Aorta (tissue), 5 donors: ENCODE measurements at places on chromosomes 11 and 22.

DNA sequence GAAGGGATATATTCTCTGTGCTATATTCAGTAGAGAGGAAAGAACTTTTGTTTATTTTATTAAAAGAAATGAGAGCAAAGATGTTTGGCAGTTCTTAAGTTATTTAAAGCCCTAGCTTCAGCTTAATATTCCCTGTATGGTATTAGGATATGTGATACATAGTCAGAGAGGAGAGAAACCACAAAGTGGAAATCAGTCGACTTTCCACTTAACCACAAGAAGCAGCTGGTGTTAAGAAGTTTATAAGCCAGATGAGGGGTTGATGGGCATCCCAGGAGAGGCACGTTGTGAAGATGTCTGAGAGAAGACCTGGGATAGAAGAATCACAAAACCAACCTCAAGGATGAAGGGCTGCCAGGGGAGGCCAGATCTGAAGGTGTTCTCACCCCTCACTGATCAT, 23.3 kb upstream of the PHF21B start:
- no peaks in the 10 kb centered on the region for H3K36me3 ChIP-seq
- no peaks in the 10 kb centered on the region for H3K27me3 ChIP-seq
- H3K4me3 ChIP-seq = no peak overlapping the region
- no peak overlapping the region for H3K27ac ChIP-seq
- no peaks in the 10 kb centered on the region for H3K4me1 ChIP-seq

DNA sequence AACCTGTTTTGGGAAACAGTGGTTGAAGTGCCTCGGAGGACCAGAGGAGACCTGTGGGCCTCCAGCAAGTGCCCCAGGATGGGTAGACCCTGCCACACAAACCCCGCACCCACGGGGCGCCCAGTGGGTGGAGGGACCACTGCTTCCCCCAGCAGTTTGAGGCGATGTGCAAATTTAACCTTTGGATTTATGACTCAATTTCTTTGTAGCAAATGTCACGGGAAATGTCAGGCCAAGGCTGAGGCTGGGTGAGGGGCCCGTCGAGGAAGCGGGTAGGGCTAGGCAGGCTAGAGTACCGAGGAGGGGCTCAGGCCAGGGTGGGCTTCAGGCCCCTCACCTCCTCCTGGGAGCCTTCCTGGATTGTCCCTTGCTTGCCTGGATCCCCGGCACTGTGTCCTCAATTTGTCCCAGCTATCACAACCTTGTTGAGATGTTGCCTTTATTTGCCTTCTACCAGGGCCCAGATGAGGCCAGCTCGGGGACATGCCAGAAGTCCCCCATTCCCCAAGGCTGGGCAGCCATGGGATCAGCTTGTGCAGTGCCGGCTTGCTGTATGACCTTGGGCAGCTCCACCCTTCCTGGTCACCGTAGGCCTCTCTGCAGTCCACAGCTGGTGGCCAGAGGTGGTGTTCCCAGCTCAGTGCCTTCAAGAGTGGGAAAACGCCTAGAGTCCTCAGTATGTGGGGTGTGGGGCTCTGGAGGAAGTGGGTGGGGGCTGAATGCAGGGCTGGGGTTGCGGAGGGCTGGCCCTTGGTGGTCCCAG, 39.5 kb upstream of the PRODH start:
- no peak overlapping the region for H3K4me3 ChIP-seq
- H3K4me1 ChIP-seq = no peaks in the 10 kb centered on the region
- DNase-seq = no peak

DNA sequence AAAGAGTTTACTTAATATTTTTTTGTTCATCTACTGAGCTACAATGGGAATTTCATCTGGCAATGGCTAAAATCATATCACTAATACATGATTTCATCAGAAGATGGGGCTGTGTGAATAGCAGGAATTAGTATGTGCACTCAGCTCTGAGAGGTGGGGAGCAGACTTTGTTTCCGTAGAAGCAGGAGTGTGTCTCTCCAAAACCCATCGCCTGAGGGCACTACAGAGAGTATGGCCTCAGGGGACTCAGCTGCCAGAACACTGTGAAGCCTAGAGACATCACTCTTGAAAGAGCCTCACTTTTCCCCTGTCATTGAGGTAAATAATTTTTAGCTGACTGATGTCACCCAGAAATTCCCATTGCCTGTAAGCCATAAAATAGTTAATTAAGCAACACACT, 261.4 kb upstream of the ISX start:
- no peak overlapping the region for H3K27ac ChIP-seq
- H3K4me3 ChIP-seq = no peak overlapping the region

DNA sequence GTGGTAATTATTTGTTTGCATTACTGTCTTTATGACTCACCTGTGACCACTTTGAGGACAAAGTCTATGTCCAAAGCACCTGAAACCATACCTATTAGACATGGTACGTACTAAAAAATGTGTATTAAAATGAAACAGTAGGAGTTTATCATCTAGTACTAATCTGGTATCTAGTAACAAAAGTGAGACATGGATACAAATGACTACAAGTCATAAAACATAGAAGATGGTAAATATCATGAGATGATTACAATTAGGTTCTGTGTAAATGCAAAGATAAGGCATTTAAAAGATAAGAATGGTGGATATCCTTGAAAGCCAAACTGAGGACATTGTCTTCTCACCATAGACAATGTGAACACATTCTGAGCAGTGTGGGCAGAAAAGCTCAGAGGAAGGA, 113.5 kb upstream of the GUCY1A2 start:
- no peaks in the 10 kb centered on the region for H3K4me1 ChIP-seq
- no peaks in the 10 kb centered on the region for H3K27me3 ChIP-seq
- no peak overlapping the region for H3K27ac ChIP-seq
- H3K36me3 ChIP-seq = no peaks in the 10 kb centered on the region
- H3K4me3 ChIP-seq = no peak overlapping the region

GRCh38 chr11:106473089-106473722, 395.7 kb downstream of the AASDHPPT start:
- peaks cover 2% of the 10 kb centered on the region for H3K27me3 ChIP-seq
- H3K36me3 ChIP-seq = no peaks in the 10 kb centered on the region
- no peak for DNase-seq
- no peak overlapping the region for H3K27ac ChIP-seq
- no peak overlapping the region for H3K4me3 ChIP-seq
- no peaks in the 10 kb centered on the region for H3K4me1 ChIP-seq

- no peak overlapping the region for H3K4me3 ChIP-seq
- H3K4me1 ChIP-seq = no peaks in the 10 kb centered on the region
- DNase-seq = no peak
- H3K27ac ChIP-seq = no peak overlapping the region
- H3K36me3 ChIP-seq = no peaks in the 10 kb centered on the region
- no peaks in the 10 kb centered on the region for H3K27me3 ChIP-seq
Measured at GRCh38 chr22:48404801-48405447, 1422.7 kb downstream of the BRD1 start.

GRCh38 chr22:42872821-42873220, 15.7 kb upstream of the ARFGAP3 start:
- no peak overlapping the region for H3K27ac ChIP-seq
- no peaks in the 10 kb centered on the region for H3K4me1 ChIP-seq
- peaks cover 13% of the 10 kb centered on the region for H3K36me3 ChIP-seq

- no peaks in the 10 kb centered on the region for H3K4me1 ChIP-seq
- no peak overlapping the region for H3K27ac ChIP-seq
- no peak overlapping the region for H3K4me3 ChIP-seq
Measured at GRCh38 chr11:4884361-4884760, 2.7 kb downstream of the OR51T1 start.

GRCh38 chr11:29135504-29135903, 881.3 kb downstream of the KCNA4 start:
- H3K27ac ChIP-seq = no peak overlapping the region
- H3K36me3 ChIP-seq = no peaks in the 10 kb centered on the region
- H3K27me3 ChIP-seq = no peaks in the 10 kb centered on the region
- H3K4me3 ChIP-seq = no peak overlapping the region

GRCh38 chr11:77147668-77148321, 19.7 kb downstream of the MYO7A start:
- no peaks in the 10 kb centered on the region for H3K27me3 ChIP-seq
- DNase-seq = no peak
- no peak overlapping the region for H3K4me3 ChIP-seq
- H3K36me3 ChIP-seq = no peaks in the 10 kb centered on the region
- no peak overlapping the region for H3K27ac ChIP-seq
- no peaks in the 10 kb centered on the region for H3K4me1 ChIP-seq

- H3K4me1 ChIP-seq = peaks cover 23% of the 10 kb centered on the region
- H3K4me3 ChIP-seq = no peak overlapping the region
- DNase-seq = no peak
- peak overlapping the region; percentile 36 for H3K27ac ChIP-seq
- H3K36me3 ChIP-seq = peaks cover 4% of the 10 kb centered on the region
- H3K27me3 ChIP-seq = no peaks in the 10 kb centered on the region
Measured at GRCh38 chr11:19917069-19917468, 204.4 kb downstream of the NAV2 start.

DNA sequence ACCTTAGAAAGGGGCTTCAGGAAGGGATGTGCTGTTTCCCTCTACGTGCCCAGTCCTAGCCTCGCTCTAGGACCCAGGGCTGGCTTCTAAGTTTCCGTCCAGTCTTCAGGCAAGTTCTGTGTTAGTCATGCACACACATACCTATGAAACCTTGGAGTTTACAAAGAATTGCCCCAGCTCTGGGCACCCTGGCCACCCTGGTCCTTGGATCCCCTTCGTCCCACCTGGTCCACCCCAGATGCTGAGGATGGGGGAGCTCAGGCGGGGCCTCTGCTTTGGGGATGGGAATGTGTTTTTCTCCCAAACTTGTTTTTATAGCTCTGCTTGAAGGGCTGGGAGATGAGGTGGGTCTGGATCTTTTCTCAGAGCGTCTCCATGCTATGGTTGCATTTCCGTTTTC, 2.2 kb upstream of the TAGLN start:
- H3K4me3 ChIP-seq = no peak overlapping the region
- H3K27ac ChIP-seq = peak overlapping the region; percentile 99
- peak; percentile 41 for DNase-seq
- H3K4me1 ChIP-seq = no peaks in the 10 kb centered on the region
- no peaks in the 10 kb centered on the region for H3K36me3 ChIP-seq

- no peaks in the 10 kb centered on the region for H3K36me3 ChIP-seq
- H3K27ac ChIP-seq = no peak overlapping the region
- H3K4me1 ChIP-seq = no peaks in the 10 kb centered on the region
- H3K27me3 ChIP-seq = no peaks in the 10 kb centered on the region
Measured at GRCh38 chr22:41917375-41917902, 2.6 kb upstream of the SHISA8 start.

GRCh38 chr11:89612096-89612495, 98.0 kb upstream of the TRIM77 start:
- no peaks in the 10 kb centered on the region for H3K36me3 ChIP-seq
- H3K4me3 ChIP-seq = no peak overlapping the region
- H3K27ac ChIP-seq = no peak overlapping the region

DNA sequence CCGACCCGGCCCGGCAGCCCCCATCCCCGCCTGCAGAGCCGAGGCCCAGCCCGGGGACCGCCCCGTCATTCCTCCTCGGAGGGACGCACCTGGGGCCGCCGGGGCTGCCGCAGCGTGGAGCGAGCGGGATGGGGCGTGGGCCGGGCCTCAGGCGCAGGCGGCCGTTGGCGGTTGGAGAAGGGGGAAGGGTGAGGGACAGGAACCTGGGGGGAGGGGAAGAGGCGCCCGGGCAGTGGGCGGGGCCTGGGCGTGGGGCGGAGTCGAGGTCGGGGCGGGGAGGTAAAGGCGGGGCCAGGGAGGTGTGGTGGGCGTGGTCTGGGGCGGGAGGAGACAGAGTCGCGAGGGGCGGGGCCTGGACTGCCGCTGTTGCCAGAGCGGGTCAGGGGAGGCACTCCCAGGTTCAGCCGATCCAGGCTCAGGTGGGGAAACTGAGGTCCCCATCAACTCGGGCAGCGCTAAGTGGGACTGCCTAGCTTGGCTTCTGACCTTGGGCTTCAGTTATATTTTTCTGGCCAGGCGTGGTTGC, at the start of gene TESMIN:
TSS of gene TESMIN (minus strand) at position 190 of the 526 bp plus-strand sequence. CDS start 860 bp downstream, outside the sequence.
- no peaks in the 10 kb centered on the region for H3K36me3 ChIP-seq
- no peaks in the 10 kb centered on the region for H3K4me1 ChIP-seq
- peak; percentile 94 for DNase-seq
- H3K27me3 ChIP-seq = no peaks in the 10 kb centered on the region

DNA sequence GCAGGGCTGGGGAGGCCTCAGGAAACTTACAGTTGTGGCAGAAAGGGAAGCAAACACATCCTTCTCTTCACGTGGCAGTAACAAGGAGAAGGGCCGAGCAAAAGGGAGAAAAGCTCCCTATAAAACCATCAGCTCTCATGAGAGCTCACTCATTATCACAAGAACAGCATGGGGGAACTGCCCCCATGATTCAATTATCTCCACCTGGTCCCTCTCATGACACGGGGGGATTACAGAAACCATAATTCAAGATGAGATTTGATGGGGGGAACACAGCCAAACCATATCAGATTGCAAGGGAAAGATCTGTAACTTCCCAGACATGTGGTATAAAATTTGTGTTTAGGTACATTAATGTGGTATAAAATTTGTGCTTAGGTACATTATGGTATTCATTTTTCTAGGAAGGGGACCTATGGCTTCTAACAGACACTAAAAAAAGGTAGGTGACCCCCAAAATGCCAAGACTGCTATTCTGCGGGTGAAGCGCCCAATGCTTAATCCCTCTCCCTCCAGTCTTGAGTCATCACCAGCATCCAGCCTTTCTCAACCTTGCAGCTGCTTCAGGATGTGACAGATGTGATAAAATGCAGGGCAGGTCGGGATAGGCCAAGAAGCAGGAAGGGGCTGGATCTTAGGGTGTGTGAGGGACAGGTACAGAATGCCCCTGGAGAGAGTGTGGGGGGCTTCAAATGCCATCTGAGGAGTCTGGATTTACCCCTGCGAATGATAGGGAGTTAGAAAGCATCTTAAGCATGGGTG, 57.7 kb upstream of the AMPD3 start:
- no peaks in the 10 kb centered on the region for H3K36me3 ChIP-seq
- no peak overlapping the region for H3K4me3 ChIP-seq
- no peaks in the 10 kb centered on the region for H3K4me1 ChIP-seq
- H3K27me3 ChIP-seq = no peaks in the 10 kb centered on the region
- no peak for DNase-seq
- no peak overlapping the region for H3K27ac ChIP-seq

DNA sequence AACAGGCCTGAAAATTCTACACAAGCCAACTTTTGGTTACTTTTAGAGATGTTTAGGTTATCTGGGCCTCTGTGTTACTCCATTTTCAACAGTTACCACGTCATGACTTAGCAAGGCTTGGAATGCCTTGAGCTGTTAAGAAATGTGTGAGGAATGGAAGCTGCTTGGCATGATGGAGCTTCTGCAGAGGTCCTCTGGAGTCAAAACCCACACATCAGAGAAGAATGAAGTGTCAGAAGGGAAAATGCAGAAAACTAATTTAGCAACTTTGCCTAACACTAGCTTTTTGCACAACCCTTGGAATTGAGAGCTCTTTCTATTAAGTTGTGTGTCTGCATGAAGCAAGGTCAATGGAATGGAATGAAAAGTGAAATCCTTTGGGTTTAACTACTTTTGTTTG, 27.4 kb downstream of the FAT3 start:
- H3K27ac ChIP-seq = peak overlapping the region; percentile 35
- no peak for DNase-seq
- H3K4me3 ChIP-seq = no peak overlapping the region
- no peaks in the 10 kb centered on the region for H3K36me3 ChIP-seq
- H3K27me3 ChIP-seq = no peaks in the 10 kb centered on the region

DNA sequence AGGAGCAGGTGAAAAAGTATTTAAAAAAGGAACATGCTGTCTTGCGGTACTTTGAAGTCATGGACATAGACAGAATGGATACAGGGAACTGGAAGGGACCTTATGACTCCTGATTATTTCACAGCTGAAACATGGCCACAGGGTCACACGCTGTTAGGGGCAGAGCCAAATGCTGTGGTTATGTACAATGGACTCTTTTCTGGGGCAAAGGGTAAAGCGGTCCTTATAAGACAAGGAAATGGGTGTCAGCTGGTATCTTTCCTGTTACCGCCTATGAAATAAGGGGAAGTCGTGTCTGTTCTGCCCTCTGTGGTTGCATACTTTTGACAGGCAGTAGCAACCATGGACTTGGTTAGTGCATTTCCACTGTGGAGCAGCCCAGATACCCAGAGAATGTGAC, 12.8 kb upstream of the ST14 start:
- H3K4me3 ChIP-seq = no peak overlapping the region
- no peak overlapping the region for H3K27ac ChIP-seq
- DNase-seq = peak; percentile 77
- H3K27me3 ChIP-seq = no peaks in the 10 kb centered on the region
